ENCODE measurements at places on chromosomes 5 and 9. TPM values are rescaled to one million over a fixed set of nuclear protein-coding genes. Genes with fewer than 3 reads are reported as not detected.

PCDH12 gene
- total RNA-seq = 0.26 TPM

SLC1A1 gene
- total RNA-seq = not detected

LEAP2 gene
- total RNA-seq = 3.7 TPM

PGM5 gene
- not detected for total RNA-seq

CDC25C gene
- 15.0 TPM for total RNA-seq

PDE6A gene
- total RNA-seq = not detected

DAPK1 gene
- total RNA-seq = 0.47 TPM

PCDHA9 gene
- not detected for total RNA-seq

C1QTNF3 gene
- 2.8 TPM for total RNA-seq

PCDHA10 gene
- total RNA-seq = not detected

GPR150 gene
- total RNA-seq = 0.83 TPM

TERT gene
- total RNA-seq = 0.44 TPM

Measured in activated CD8-positive, alpha-beta T cell treated with anti-CD3 and anti-CD28 coated beads, Interleukin-2, amount 10 ng/mL, durations not matched to agents 7 days and 5 days (primary cell).